ENCODE measurements at places on chromosomes 5 and 9. TPM values are rescaled to one million over a fixed set of nuclear protein-coding genes. Genes with fewer than 3 reads are reported as not detected.

- DNase-seq = peak; percentile 34
Observed at GRCh38 chr5:123549256-123549904, 37.4 kb downstream of the CSNK1G3 start.

DNA sequence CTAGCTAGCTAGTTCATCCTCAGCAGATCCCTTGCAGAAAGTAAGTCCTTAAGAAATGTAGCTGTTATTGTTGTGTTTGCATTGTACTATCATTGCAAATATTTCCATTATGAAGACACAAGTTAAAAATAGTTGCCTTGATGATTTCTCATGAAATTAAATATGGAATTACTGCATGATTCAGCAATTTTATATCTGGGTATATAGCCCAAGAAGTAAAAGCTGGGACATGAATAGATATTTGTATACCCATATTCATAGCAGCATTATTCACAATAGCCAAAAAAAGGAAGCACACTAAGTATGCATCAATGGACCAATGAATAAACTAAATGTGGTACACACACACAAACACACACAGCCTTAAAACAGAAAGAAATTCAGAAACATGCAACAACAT, 6.8 kb downstream of the IFNB1 start:
- DNase-seq = no peak

CFAP157 gene
- total RNA-seq = 0.27 TPM

GRCh38 chr5:150081541-150082283, 4.6 kb downstream of the CSF1R start:
- DNase-seq = peak; percentile 91

GRCh38 chr9:96486386-96487028, 36.5 kb downstream of the HABP4 start:
- no peak for DNase-seq

IFNA21 gene
- total RNA-seq = not detected

SVEP1 gene
- total RNA-seq = under 0.01 TPM

GABRA6 gene
- total RNA-seq = not detected

LRRC19 gene
- not detected for total RNA-seq

OR1N2 gene
- total RNA-seq = 0.27 TPM

DNA sequence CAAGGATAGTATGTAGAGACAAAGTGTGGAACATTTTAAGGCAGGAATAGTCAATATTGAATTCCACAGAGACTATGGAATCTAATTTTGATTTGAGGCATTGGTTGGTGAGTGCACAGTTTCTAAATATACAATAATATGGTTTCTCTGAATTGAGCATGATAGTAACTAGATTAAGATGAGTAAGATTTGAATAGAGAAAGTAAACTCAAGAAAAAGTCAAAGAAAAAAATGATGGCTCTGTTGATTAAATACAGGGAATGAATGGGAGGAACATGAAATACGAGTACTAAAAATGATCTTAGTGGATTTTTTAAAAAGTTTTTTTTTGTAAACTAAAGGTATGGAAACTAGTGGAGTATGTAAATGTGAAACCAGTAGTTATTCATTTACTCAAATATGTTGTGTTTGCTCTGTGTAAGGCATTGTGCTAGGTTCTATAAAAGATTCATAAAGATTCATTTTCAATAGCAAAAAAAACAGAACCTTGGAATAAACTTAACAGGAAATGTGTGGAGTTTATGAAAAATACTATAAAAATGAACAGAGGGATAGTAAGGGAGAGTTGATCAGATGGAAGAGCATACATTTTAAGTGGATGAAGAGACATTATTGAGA, 101.2 kb downstream of the ZCCHC7 start:
- DNase-seq = no peak

Data from hematopoietic multipotent progenitor cell (in vitro differentiated cells).